ENCODE measurements at places on chromosomes 3 and 15.

- DNase-seq: no peak
Observed at GRCh38 chr15:53312707-53313106, 446.8 kb downstream of the WDR72 start.

DNA sequence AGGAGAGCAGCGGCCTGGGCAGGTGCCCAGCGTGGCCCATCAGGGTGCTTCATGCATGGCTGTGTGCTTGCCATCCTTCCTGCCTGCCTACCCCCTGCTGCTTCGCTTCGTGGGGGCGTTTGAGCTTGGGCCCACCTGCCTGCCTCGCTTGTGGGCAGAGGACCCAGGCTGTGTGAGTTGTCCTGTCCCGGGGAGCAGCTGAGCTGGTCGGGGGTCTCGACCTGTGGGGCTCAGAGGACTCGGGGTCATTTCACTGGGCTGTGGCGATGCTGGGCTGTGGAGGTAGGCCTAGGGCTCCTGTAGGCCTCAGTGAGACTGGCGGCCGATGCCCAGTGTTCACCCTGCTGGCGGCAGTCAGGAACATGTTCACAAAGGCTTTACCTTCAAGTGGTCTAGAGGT lies 12.1 kb upstream of the STAB1 start:
- no peak for DNase-seq

GRCh38 chr3:38163841-38164642 lies 1.3 kb upstream of the OXSR1 start:
- no peak for DNase-seq

- no peak for DNase-seq
Observed at GRCh38 chr15:39828374-39828931, 45.8 kb upstream of the FSIP1 start.

GRCh38 chr15:60519218-60519617 lies 40.3 kb upstream of the ICE2 start:
- DNase-seq: no peak

GRCh38 chr3:59254433-59254832 lies 204.6 kb upstream of the CFAP20DC start:
- DNase-seq: no peak

DNA sequence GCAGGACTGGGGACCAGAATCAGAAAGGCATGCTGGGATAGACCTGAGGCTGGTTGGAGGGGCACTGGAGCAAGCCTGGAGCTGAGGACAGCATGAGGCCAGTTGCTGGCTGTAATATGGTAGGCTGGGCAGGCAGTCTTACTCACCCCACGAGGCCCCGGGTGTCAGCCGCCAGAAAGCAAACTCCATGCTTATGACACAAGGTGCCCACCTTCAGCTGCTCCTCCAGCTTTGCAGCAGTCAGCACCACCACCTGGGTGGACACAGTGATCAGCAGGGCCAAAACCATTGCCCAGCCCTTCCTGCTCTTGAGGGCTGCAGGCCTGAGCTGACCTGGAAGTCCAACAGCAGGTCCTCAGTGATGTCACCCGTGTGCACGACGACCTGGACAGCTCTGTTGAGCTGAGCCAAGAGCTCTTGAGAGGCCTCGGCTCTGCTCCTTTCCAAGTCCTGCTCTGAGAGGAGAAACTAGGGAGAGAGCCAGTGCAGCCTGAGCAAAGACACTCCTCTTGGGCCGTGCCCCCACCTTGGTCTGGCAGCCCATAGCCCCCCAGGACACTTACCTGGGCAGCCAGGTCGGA lies 747 bp downstream of the UBA7 start:
- no peak for DNase-seq

- DNase-seq: no peak
Observed at GRCh38 chr3:157459706-157460105, 23.1 kb downstream of the PTX3 start.

DNA sequence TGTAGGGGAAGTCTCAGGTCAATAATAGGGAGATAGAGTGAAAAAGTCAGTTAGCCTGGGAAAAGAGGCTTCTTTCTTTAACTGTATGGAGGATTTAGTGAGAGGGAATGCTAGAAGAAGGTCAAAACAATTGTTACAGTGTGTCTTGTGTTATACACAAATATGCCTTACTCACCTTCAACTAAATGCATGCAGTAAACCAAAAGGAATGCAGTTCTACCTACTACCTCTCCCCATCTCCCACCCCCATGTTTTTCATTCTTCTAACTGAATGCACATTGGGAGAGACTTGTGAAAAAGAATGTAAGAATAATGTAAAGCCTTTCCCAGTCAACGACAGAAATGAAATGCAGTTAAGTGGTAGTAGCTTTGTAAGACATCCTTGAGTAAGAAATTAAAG lies 33.8 kb downstream of the CCDC66 start:
- DNase-seq: no peak

DNA sequence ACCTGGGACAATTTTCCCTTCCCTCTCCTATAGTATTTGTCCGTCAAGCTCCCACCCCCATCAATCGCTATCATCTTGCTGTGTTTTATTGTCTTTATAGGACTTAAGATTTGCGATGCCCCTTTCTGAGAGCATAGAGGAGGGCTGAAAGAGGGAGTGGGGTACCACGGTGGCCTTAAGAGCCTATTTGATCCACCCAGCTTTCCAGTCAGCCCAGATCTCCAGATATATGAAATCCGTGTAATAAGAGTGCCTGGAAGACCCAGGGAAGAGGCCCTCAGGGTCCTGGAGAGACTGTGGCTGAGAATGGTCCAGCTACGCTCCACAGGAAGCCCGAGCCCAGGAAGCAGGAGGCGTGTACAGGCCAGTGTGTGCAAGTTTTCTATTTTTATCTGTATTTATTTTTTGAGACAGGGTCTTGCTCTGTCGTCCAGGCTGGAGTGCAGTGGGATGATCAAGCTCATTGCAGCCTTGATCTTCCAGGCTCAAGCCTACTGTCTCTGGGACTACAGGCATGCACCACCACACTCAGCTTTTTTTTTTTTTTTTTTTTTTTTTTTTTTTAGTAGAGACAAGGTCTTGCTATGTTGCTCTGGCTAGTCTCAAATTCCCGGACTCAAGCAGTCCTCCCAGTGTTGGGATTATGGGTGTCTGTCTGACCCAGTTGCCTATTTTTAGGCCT lies 964 bp upstream of the NCKIPSD start:
- no peak for DNase-seq

- DNase-seq: no peak
Observed at GRCh38 chr3:144200466-144200865, 228.8 kb downstream of the DIPK2A start.

DNA sequence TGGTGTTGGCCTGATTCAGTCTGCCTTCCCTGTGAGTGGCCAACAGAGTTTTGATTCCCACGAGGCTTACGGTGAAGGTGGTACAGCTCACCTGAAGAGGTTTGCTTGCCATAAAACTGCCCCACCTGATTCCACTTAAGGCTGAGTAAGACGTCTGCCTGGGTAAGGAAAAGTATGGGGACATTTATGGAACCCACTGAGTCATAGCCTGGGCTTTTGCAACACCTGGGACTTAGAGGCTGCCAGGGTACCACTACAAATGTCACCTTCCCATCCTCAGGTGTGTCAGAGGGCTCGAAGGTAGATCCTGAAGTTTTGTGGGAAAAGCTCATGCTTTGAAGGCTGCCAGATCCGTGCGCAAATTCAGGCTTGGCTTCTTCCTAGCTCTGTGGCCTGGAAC lies 56.9 kb upstream of the SLCO2A1 start:
- DNase-seq: no peak

- DNase-seq: no peak
Observed at GRCh38 chr3:28287046-28287445, 45.6 kb downstream of the CMC1 start.

DNA sequence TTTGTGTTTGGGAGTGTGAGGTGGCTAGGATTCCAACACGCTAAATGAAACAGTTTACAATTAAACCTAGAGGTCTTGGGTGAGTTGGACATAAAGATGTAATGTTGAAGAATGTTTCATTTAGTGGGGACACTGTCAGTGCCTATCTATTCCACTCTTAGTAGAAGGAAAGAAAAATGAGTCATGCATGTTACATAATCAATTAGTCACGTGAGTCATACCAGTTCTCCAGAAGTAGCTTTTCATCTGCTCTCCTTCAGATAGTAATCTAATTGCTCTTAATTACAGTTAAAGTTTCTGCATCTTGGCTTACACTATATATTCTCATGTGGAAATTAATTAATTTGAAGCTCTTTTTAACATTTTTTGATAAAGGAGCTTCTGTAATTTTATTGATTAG lies 115.7 kb upstream of the P2RY1 start:
- no peak for DNase-seq

- no peak for DNase-seq
Observed at GRCh38 chr15:96332637-96333121, 2.2 kb downstream of the NR2F2 start.

DNA sequence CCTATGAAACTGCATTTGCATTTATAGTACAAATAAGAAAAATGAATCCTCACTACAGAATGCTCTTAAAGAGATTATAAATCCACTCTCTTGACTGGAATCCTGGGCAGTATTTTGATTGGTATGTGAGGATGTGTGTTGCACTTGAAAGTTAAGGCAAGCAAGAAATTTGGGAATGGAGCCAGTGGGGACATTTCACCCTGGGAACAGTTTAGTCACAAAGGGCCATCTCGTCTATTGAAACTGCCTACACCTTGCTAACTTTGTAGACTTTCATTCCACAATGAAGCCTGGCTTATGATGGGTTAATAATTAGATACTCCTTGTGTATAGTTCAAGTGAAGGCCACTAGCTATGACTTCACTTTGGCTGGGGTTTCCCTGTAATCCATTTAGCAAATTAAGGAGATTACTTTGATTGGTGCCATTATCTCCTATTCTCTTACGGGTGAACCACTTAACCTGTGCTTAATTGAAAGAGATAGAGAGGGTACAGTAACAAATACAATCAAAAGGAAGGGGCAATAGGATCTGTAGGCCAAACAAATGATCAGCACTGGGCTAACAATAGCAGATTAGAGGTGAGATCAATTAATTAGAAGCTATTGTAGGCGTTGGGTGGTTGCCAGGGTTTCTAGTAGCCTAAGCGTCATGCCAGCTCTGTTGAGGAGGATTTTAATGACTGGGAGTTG lies 146.9 kb upstream of the RARB start:
- no peak for DNase-seq

DNA sequence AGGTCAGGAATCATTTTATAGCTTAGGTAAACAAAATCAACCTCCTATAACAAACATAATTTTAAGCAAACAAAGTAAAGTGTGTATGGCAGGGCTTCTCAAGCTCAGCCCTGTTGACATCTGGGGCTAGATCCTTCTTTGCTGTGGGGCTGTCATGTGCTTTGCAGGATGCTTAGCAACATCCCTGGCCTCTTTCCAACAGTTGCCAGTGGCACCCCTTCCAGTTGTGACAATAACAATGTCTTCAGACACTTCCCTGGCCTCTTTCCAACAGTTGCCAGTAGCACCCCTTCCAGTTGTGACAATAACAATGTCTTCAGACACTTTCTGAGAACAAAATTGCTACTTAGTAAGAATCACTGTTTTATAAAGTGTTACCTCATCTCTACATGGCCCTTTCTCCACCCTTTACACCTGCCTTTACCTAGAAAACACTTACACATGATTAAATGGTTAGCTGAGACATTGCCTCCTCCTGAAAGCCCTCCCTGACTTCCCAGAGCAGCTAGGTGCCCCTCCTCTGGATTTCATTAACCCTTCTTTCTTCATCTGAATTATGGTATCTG lies 194.0 kb upstream of the LMCD1 start:
- no peak for DNase-seq

All from stimulated activated CD8-positive, alpha-beta memory T cell treated with anti-CD3 and anti-CD28 coated beads, Interleukin-4, amount 100 ng/mL, for 4 hours (primary cell).